ENCODE measurements at places on chromosomes 7 and 10. TPM values are rescaled to one million over a fixed set of nuclear protein-coding genes. Genes with fewer than 3 reads are reported as not detected.

Gene ZWINT
- total RNA-seq, result 3.3 TPM

Gene MBL2
- not detected for total RNA-seq

Gene ZNF316
- total RNA-seq, result 65.5 TPM

Gene PILRA
- 8.6 TPM for total RNA-seq

Gene CRPPA
- 1.8 TPM for total RNA-seq

Measured in naive thymus-derived CD8-positive, alpha-beta T cell (primary cell).